ENCODE measurements at places on chromosomes 2 and 18. TPM values are rescaled to one million over a fixed set of nuclear protein-coding genes. Genes with fewer than 3 reads are reported as not detected.
A peak's percentile ranks its signal among the peaks of the same experiment; 100 is the strongest.

DNA sequence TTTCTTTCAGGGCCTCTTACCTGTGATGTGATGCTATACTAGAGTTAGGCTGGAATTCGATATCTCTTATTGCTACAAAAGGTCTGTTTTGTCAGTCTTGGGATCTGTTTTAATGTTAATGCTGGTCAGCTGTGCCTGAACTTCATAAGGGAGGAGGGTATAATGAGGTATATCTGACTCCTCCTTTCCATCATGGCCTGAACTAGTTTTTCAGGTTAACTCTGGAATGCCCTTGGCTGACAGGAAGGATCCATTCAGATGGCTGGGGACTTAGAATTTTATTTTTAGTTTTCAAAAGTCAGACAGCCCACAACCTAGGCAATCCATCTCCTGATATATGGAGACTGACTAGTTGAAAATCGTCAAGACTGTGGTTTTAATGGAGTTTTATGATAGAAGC is 35.9 kb upstream of the TBC1D8 start:
- no peak for DNase-seq

DNA sequence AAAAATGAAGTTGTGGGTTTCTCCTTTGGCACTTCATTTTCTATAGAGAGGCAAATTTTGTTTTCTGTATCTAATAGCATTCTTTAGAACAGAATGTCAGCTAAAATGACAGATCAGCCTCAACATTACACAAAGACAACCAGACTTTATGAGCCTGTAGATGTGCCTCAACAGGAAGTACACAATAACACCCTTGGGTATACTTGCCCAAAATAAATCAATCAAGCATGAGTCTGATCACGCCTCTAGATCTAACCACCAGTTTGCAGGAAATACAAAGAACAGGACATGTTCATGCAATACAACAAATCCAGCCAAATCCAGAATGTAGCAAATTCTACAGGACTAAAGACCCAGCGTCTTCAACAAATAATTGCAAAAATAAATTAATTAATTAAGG is 11.2 kb upstream of the DAPL1 start:
- DNase-seq = no peak

DNA sequence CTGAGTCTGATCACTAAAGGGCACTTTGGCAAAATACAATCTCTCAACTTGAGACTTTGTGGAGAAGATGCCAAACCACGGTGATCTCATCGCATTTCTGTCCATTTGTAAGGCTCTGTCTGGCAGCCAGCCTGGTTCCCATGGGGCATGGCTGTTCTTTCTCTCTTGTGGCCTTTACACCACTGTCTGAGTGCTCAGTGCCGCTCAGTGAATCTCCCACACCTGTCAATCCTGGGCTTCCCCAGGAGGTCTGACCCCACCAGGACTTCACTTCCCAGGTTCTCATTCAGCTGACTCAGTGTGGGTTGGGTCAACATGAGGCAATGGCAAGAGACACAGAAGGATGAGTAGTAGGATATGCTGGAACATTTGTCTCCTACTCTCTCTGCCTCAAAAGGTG is 96.8 kb upstream of the TRIB2 start:
- peak; percentile 81 for DNase-seq

DNA sequence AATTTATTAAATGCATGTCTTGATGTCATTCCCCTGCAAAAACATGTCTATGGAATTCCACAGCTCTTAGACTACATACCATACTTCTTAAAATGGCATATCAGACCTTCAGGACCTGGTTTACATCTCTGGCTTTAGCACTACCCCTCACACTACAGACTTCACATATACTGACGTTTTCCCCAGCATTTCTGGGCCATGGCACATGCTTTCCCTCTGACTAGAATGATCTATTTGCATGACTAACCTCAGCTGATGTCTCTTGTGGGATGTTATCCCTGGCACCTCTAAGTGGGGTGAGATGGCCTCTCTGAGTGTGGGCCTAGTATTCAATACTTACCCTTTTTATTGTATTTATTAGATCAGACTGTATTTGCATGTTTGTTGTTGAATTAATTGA is 381.6 kb downstream of the ERBB4 start:
- DNase-seq = no peak

DNA sequence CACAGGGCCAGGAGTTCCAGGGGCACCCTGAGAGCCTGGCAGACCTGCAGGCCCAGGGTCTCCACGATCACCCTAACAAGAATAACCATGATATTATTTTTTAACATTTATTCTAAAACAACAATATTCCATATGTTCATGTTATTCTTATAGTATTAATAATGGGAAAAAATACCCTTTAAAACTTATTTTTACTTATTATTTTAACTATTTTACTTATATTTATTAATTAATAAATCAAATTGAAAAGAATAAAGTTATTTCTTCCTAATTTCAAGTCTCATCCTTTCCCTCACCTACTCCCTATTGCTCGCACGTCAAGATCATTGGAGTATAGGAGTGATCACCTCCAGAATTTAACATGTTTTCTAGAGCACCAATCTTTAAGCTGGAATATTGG is 71.7 kb downstream of the COL3A1 start:
- no peak for DNase-seq

- DNase-seq = no peak
These were observed 64.1 kb downstream of the CCDC93 start for GRCh38 chr2:117949806-117950205.

DNA sequence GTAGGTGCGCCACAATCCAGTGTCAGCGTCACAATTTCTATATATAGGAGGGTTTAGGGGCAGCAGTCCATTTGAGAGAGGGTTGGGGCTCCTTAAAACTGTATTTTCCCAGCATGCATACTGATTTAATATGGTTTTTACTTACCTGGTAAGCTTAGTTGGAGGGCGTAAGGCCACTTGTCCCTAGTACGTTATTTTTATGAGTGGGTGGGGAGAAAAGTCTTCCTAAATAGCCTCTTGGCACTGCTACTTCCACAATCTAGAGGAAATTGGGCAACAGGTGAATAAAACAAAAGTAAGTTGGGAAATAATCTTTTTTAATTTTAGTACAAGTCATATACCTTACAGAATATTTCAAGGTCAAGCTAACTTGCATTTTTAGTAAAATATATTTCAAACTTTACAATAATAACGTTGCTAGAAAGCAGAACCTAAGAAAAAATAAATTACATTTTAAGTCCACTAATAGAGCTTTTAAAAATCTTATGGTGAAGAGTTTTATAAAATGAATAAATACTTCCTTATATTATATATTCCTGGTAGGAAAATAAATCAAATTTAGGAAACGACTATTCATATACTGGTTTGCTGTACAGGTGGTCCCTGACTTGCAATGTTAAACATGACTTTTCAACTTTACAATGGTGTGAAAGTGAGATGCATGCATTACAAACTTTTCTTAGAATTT is 20.9 kb downstream of the DHRS9 start:
- DNase-seq = no peak

GRCh38 chr2:23456881-23457760 is 72.1 kb downstream of the KLHL29 start:
- no peak for DNase-seq

DNA sequence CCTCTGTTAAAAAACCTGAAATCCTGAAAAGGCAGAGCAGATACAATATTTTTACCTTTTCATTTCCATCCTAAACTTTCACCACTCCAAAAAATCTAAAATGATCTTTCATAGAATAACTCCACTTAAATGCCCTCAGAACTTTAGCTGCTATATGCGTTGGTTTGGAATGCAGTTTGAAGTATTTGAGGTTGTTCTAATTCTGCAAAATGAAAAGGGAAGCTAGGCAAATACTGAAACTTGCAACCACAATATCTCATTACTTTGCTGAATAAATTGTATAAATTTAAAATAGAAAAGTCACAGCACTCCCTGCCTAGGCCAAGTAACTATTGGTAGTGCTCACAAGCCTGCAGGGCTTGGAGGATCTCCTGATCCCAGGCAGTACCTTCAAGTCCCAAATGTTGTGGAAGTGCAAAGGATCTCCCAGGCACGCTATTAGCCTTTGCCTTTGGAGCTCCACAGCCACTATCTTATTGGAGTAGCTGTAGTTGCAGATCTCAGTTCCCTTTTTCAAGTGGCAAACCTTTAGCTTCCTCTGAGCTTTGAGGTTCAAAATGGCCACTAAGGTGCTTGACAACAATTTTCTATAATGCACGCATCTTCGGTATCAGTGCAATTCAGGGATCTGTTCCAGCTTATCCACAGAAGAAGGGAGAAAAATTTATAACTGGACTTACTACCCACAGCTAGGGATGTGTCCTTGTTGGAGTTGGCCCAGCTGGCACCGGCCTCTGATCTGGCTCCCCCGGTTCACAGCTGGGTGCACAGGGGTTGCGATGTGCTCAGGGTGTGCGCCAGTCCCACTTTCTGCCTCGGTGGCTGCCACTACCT is 43.4 kb upstream of the ANKRD62 start:
- DNase-seq = no peak

- no peak for DNase-seq
These were observed 109.8 kb downstream of the FAM210A start for GRCh38 chr18:13616525-13617035.

GRCh38 chr2:216571909-216572513 is 61.2 kb upstream of the IGFBP2 start:
- no peak for DNase-seq

DNA sequence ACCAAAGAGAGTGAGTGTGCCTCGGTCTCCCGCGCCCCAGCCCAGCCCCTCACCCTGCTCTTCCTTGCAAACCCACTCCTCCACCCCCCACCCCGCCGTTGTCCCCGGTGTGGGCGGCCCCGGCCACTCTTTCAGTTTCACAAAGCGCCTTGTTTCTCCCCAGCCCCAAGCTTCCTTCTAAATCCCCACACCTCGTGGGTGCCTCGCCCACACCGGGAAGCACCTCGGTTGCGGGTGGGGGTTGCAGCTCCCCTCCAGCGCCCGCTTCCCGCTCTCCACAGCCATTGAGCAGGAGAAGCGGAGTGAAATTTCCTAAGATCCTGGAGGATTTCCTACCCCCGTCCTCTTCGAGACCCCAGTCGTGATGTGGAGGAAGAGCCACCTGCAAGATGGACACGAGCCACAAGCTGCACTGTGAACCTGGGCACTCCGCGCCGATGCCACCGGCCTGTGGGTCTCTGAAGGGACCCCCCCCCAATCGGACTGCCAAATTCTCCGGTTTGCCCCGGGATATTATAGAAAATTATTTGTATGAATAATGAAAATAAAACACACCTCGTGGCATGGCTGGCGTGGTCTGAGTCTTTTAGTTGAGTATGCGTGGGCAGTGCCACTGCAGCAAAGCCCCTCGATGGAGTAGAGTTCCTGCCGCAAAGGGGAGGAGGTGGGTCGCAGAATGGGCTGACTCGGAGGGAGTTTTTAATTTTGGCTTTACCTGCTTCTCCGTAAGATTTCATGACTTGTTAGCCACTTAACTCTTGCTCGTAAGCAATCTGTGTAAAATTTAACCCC is 848 bp downstream of the TMSB10 start:
- DNase-seq = peak; percentile 76

GRCh38 chr18:48409591-48410094 is 460 bp upstream of the ZBTB7C start:
- peak; percentile 86 for DNase-seq

- DNase-seq = no peak
These were observed 137.1 kb upstream of the CCDC68 start for GRCh38 chr18:55096263-55096951.

- DNase-seq = no peak
These were observed 90.4 kb upstream of the SALL3 start for GRCh38 chr18:78889250-78889649.

GRCh38 chr2:21820271-21820670 is 696.5 kb downstream of the TDRD15 start:
- DNase-seq = no peak

GRCh38 chr2:54644236-54644635 is 79.2 kb upstream of the EML6 start:
- no peak for DNase-seq

DNA sequence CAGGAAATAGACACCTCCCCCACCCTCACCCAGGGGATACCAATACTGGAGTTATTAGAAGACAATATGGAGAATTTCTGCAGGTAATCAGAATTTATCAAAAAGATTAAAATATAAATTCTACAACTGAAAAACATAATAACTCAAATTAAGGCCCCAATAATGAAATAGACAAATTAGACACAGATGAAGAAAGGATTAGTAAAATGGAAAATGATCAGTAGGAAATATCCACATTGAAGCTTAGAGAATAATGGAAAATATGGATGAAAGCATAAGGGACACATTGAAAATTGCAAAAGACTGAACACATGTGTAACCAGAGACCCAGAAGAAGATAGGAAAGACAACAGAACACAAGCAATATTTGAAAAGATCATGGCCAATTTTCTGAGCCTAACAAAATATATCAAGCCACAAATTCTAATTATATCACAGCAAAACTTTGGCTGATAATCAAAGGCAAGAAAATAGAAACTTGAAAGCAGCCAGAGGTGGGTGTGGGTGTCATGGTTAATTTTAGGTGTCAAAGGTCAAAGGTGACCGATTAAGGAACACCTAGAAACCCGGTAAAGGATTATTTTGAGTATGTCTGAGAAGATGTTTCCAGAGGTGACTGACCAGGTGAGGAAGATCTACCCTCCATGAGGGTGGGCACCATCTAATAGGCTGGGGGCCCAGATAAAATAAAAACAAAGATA is 28.2 kb downstream of the BOK start:
- DNase-seq = no peak

DNA sequence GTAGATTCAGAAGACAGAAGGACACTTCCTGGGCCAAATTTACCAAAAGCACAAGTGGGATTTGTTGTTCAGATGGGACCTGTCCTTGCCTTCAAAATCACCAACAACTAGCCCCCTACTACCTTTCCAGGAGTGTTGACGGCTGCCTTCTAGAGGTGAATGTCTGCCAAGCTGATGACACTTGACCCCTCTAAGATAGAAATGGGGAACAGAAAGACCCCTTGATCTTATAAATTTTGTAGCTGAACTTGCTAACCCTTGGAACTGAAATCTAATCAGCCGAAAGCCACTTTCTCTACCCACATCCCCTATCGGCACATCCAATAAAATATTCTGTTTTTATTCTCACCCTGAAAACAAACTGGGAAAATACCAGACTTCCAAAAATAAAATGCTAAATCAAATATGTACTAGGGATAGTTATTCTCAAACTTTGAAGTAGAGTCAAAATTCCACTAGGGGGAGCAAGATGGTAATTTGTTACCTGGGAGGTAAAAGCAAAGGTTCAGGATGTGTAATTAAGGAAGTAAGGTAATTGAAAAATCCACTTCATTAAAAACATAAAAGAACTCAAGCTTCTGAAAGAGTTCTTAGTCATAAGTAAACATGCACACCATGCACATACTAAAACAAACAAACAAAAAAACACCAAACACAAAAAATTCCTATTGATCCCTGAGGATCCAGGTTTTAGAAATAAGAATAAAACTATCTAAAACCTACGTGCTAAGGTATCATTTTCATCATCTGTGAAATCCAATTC is 119.2 kb downstream of the ANKRD44 start:
- DNase-seq = no peak

GRCh38 chr2:26484579-26484978 is 6.7 kb upstream of the OTOF start:
- no peak for DNase-seq

Gene TEKT4
- not detected for total RNA-seq

Gene UGT1A3
- not detected for total RNA-seq

Gene POTEJ
- total RNA-seq = not detected

Gene TNFAIP6
- total RNA-seq = 5.2 TPM

Gene KLHL41
- total RNA-seq = 0.87 TPM

Gene PPM1B
- total RNA-seq = 57.9 TPM

Gene NTSR2
- not detected for total RNA-seq

Gene NEB
- total RNA-seq = 1.6 TPM

Gene NCKAP5
- 2.4 TPM for total RNA-seq

Gene MYCN
- total RNA-seq = 2.1 TPM

Gene PROC
- 0.58 TPM for total RNA-seq

Gene GPR39
- total RNA-seq = 0.42 TPM

Gene HAAO
- 22.0 TPM for total RNA-seq

Gene RNPEPL1
- total RNA-seq = 46.9 TPM

Gene CCDC85A
- total RNA-seq = 2.7 TPM

Measured in aorta (tissue), 5 donors.